ENCODE measurements at places on chromosomes 6 and 20.
A peak's percentile ranks its signal among the peaks of the same experiment; 100 is the strongest.

- no peak for ATAC-seq
Observed at GRCh38 chr20:35690265-35690664, 8.9 kb downstream of the NFS1 start.

DNA sequence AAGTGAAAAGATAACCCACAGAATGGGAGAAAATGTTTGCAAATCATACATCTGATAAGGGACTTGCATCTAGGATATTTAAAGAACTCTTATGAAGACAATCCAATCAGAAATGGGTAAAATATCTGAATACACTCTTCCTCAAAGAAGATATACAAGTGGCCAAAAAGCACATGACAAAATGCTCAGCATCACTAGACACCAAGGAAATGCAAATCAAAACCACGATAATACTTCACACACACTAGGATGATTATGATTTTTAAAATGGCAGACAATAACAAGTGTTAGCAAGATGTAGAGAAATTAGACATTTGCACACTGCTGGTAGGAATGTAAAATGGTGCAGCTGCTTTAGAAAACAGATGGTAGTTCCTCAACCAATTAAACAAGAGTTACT is 34.8 kb upstream of the SIRT5 start:
- ATAC-seq, result no peak

DNA sequence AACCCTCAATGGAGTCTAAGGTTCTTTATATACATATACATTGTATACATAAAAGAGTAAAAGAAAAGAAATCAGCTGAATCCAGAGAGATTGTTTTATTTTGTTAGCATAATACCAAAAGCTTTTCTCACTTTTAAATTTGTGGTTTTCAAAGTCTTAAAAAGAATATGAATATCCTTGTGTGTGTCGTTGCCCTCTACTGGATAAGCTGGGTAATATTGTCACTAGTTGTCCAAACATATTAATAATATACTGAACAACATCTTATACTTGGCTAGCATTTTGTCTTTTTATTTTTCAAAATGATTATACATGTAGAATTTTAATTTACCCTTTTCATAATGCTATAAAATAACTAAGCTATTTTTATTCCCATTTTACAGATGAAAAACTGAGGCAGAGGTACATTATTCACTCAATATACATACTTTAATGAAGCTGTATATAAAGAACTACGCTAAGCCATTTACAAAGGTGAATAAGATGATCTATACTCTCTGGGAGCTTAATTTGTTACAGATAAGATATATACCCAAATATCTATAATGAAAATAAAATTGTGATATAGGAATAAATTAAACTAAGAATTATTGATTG is 531.7 kb downstream of the TFAP2B start:
- ATAC-seq, result no peak

DNA sequence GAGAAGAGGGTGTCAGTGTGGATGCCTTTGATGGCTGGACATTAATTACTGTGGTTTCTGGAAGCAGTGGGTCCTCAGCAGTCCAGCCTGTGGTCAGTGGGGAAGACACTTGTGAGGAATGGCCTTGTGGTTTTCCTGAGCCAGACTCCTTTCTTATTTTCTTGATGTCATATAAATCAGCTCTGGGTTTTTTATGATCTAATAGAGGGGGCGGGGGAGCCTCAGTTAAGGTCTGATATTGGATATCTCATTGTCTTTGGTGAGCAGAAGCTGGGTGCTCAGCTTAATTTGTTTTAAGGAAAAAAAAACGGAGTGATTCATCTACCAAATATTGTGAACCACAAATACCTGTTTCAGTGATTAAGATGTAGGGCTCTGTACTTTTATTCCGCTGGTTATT is 62.1 kb downstream of the OTOR start:
- ATAC-seq, result no peak

DNA sequence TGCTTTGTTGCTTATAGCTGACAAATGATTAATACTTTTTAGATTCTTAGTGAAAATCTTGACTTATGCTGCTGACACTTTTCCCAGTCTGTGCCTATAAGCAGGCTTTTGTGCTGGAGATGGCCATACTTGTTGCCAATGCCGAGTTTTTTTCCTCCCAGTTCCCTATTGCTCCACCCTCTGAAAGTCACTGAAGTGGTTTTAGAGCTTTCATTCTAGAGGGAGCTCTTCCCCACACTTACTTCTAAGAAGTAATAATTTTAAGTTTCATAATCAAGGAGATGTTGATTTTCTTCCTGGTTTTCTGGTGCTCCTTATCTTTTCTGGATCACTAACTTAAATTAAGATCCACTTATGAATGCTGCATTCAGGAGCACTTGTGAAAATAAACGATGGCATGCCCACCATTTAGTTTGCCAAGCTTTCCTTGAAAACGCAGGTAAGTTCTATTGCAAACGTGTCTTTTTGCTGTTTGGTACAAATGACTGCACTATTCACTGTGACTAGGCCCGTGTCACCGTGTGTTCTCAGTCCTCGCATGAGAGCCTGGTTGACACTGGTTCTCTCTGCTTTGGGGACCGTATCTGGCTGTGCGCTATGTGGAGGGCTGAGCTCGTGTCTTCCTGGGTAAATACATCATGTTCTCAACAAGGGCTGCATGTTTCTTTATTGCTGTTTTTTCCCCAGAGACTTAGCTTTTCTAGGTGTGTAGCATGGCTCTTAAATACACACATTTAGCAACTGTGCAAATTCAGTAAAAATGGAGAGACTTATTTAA is 50.2 kb downstream of the GFRA4 start:
- ATAC-seq, result no peak

- no peak for ATAC-seq
Observed at GRCh38 chr6:113762641-113763040, 94.5 kb upstream of the MARCKS start.

GRCh38 chr20:23138226-23138625 is 52.1 kb upstream of the CD93 start:
- no peak for ATAC-seq

DNA sequence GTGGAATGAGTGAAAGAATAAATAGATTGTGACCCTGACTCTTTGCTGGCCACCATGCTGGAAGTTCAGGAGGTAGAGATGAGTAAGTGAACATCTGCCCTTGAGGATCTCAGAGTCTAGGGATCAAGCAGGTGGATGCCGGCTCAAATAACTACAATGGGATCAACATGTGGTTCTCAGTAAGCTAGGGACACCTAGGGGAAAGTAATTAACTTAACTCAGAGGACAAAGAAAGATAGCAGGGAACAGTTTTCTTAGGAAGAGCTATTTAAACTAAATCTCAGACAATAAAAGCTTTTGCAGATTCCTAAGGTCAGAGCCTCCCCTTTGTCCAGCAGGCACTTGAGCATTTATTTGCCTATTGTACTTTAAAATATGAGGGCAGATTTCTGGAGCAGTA is 29.1 kb downstream of the SLC13A3 start:
- no peak for ATAC-seq

DNA sequence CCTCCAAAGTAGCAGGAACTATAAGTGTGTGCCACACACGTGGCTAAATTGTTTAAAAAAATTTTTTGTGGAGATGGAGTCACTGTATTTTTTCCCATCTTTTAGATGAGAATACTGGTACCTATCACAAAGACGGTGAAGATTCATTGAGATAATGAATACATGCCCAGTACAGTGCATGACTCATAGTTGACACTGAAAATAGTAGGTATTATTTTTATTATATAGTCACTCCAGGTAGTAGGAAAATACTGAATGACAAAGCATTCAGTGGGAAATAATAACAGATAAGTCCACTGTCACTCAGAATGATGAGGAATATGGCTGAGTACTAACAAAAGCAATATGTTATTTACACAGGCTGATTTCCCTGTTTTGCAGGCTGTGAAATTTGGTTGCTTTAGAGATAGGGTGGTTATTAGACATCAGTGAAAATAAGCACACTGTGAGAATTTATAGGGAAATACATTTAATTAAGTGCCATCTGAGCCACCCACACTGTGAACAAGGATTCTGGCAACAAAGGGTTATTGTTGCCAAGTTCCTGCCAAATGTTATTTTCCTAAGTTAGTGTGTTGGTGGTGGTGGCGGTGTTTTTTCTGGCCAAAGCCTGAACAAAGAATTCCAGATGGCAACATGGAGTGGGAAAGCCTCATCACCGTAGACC is 129.8 kb upstream of the FOXQ1 start:
- ATAC-seq, result no peak

- ATAC-seq, result no peak
Observed at GRCh38 chr20:25692499-25692898, 4.2 kb downstream of the ZNF337 start.

- ATAC-seq, result no peak
Observed at GRCh38 chr6:146868671-146869209, 270.0 kb downstream of the ADGB start.

DNA sequence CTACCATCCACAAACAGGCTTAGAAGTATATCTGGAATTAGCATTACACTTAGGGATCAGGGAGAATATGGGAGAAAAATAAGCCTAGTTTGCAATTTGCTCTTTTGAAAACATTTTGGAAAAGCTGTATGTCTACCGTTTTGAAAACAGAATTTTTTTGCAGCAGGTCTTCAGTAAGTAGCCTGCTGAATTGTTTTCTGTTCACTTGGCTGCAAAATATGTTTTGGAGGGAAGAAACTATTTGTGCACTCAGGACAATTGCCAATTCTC is 39.6 kb downstream of the ILRUN start:
- ATAC-seq, result no peak

DNA sequence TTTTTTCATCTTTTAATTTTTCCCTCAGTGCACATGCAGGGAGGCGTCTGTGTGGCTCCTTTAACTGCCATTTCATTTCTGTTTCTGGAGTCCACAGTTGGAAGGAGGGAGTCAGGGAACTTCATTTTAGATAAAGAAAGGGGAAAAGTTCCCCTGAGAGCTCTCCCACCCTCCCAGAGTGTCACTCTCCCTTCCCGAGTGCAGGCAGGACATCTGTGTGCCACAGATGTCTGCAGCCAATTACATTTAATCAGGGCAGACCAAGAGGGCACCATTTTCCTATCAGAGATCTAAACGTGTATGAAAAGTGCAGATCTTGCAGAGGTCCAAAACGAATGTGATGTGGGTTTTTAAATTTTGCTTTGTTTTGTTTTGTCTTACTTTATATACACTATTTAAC is 96.6 kb downstream of the PXDC1 start:
- no peak for ATAC-seq

DNA sequence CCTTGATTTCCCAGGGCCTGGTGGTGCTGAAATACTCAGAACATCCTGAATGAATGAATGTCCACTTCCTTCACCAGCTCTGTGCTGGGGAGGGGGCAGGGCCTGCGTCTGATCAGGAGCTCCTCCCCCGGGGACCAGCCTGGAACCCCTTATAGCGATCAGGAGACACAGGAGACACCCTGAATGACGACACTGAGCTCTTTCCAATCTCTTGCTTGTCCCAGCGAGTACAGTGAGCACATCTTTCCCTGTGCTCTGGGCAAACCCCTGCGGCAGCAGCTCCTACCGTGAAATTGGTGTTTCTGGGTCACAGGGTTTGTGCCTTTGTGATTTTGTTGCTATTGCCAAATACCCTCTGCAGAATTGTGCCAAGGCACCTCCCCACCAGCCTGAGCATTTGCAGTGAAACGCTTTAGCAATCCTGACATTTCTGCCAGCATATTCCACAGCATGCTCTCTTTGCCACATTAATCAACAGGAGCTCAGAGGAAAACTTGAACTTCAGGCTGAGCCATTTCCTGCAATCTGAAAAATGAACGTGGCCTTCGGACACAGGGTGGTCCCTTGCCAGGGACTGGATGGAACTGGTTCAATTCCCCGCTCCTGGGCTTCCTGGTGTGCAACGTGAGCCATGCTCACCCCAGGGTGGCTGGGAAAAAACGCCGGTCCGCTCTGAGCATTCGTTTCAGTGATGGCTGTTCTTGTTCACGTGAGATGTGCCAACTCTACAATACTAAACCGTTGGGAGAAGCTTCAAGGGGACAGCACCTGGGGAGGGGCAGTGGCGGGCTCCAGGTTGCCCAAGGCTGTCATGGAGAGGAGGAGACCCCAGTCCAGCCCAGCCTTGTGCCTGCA is 23.1 kb upstream of the MRGBP start:
- no peak for ATAC-seq

DNA sequence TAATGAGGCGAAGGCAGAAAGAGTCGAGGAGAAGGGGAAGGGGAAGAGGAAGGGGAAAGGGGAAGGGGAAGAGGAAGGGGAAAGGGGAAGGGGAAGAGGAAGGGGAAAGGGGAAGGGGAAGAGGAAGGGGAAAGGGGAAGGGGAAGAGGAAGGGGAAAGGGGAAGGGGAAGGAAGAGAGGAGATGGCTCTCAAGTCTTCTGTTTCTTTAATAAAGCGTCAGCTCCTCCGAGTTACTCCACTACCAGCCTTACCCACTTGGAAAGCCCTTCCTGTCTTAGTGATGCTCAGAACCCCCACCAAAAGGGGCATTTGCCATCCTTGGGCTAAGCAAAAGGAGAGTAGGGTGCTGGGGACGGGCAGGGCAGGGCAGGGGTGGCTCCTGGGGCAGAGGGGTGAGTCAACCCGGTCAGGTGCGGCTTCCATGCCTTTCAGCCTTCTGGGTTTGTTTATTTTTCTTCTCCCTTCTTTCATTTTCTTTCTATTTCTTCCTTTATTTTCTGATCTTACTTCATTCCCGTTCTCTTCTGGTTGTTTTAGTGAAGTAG is 476 bp upstream of the CLIC5 start:
- ATAC-seq, result no peak

GRCh38 chr6:73537677-73538076 is 16.8 kb upstream of the EEF1A1 start:
- peak; percentile 16 for ATAC-seq

DNA sequence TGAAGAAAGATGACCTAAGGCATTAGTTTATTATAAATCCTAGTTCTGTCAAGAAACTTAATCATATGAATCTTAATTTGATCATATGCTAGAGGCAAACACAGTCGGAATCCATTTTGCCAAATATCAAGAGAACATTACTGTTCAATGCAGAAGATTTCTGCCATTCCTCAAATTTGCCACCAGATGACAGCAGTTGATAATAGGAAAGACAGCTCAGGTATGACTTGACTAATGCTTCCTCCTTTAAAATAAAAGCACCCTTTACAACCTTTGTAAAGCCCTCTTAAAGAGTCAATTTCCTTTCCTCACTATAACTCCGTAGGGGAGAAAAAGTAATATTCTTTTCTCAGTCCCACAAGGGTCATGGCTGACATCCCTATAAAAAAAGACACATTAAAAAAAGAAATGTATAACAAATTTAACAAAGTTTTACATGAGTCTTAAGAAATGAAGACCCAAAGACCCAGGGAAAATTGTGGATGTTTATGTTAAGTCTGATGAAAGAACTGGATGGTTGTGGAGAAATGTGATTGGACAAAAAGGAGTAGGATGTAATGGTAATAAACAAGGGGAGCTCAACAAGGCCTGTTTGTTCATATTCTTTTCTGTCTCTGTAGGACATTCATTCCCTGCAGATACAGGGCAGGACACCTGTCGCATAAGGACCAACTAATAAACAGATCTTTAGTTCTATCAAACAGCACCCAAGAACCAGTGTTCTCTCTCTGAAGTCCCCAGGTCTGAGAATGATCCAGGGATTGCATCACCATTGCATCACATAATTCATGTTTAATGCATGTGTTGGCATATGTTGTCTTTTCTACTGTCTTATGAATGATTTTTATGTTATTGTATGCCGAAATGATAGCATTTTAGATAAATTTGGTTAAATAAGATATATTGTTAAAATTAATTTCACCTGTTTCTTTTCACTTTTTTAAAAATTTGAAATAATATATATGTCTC is 23.0 kb upstream of the IL17A start:
- peak; percentile 16 for ATAC-seq
